ENCODE measurements at places on chromosomes 5 and 9.

DNA sequence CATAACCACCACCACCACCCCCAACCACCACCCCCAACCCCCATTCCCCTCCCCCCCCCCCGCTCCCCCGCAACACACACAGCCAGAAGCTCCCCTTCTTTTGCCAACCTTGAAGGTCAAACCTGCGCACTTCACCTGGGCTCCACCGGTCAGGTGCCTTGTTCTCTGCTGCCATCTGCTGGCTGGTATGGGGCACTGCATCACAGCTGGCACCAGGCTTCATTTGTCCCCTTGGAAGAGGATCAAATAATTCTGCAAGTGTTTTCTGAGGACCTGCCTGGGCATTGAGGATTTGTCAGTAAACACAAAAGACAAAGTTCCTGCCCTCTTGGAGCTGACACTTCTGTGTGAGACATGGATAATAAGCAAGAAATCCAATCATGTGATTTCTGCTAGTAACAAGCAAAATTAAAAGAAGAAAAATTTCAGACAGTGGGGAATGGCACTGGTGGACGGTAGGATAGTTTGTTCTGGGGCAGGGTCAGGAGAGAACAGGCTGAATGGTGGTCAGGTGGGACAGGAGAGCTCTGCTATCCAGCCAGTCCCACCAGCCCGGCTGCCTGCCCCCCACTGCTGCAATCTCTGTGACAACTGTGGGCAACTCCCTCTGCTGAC lies 55.6 kb upstream of the LMX1B start:
- peak; percentile 54 for DNase-seq

- no peak for DNase-seq
Observed at GRCh38 chr9:17052626-17053025, 82.2 kb upstream of the CNTLN start.

- DNase-seq = no peak
Observed at GRCh38 chr5:22663134-22663533, 190.0 kb downstream of the CDH12 start.

DNA sequence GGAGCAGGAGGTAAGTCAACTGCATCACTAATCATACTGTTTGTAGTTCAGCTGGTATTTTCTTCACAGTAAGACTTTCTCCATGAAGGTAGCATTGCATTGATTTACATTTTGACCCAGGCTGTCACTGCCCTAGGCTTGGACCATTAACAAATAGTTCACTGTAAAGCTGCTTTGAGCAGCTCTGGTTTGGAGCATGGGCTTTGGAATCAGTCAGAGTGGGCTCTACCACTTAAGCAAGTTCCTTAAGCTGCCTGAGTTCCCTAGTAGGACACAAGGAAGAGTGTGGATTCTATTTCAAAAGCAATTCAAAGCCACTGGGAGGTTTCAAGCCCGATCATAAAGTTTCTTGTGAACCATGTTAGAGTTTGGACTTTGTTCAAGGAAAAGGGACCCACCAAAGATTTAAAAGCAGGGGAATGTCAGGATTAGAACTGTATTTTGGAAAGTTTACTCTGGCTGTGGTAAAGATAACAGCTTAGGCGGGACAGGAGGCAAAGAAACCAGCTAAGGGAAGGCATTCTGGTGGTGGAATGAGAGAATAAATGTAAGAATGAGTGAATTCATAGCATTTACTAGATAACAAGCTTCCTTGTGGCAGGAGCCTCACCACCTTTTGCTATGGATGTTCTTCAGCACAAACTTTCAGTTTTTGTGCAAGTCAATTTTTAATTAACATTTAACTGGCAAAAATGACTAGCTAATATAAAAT lies 12.3 kb upstream of the PANK3 start:
- no peak for DNase-seq

- DNase-seq = peak; percentile 83
Observed at GRCh38 chr9:116156621-116157314, 3.2 kb downstream of the PAPPA start.

GRCh38 chr5:138706655-138707480 lies 46.4 kb upstream of the CTNNA1 start:
- DNase-seq = no peak

GRCh38 chr9:4058931-4059330 lies 240.9 kb downstream of the GLIS3 start:
- DNase-seq = no peak

DNA sequence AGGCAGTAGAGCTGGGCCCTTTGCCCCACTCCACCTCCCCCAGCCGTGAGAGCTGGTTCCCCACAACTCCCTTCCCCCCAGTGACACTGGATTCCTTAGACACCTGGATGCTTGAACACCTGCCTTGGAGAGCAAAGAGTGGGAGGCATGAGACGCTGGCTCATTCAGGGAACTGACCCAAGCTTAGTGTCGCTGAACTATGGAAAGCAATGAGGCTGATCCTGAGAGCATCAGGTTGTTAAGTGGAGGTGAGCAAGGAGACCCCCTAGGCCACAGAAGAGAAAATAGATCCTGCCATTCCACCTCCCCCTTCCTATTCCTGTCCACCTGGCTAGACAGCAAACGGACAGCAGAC lies 2.0 kb downstream of the CCL19 start:
- peak; percentile 45 for DNase-seq

DNA sequence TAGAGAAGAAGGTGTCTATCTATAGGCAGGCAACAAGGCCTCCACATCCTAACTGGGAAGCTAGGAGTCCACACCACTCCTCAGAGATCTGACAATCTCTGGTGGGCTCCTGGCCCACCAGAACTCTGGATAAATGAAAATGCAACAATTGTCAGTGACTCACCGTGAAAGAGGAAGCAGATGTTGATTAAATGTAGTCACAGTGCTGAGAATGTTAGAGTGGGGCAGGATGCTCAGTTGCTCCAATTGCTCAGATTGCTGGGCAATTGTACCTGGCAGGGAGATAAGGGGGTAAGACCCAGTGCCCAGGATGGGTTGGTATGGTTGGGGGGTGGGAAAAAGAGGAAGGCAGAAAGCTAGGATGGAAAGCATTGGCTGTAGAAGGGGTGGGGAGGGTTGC lies 4.3 kb downstream of the CCL19 start:
- DNase-seq = no peak

- DNase-seq = no peak
Observed at GRCh38 chr5:9815051-9815450, 184.9 kb upstream of the TAS2R1 start.

DNA sequence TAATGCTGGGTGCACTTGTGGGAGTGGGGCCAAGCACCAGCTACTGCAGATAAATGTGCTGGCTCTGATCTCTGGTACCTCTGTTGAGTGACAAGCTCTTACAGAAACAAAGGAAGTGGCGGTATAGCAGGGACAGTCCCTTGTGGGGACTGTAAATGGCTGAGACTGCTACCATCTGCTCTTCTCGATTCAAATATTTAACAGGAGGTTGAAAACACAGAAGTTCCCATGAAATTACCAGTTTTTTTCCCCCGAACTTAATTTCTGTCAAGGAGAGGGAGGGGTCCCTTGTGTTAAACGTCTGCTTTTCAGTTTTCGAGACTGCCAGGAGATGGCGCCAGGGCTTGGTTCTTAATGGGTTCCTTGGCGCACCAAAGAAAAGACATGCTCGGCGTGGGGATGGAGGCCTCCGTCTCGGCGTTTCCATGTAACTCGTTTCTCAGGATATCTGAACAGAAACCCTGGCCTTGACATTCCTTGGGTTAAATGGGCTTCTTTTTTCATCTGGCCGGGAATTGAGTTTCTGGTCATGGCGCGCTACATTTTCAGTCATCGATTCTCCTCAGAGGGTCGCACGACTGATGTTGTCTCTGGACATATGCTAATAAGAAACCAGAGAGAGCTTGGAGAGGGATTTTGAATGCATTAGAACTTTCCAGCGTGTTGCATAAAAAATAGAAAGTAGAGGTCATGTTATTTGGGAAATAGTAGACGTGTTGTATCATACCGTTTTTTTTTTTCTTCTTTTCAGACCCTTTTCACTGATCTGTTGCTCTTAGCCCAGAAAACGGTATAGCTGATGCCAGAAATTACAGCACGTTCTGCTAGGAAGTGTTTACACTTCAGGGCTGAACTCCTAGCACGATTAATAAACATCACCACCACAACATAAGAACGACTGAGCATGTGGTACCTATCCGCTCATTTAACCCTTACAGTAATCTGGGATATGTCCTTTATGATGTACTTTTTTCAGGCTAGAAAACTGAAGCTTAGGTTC lies 64.0 kb downstream of the CARTPT start:
- DNase-seq = peak; percentile 74

DNA sequence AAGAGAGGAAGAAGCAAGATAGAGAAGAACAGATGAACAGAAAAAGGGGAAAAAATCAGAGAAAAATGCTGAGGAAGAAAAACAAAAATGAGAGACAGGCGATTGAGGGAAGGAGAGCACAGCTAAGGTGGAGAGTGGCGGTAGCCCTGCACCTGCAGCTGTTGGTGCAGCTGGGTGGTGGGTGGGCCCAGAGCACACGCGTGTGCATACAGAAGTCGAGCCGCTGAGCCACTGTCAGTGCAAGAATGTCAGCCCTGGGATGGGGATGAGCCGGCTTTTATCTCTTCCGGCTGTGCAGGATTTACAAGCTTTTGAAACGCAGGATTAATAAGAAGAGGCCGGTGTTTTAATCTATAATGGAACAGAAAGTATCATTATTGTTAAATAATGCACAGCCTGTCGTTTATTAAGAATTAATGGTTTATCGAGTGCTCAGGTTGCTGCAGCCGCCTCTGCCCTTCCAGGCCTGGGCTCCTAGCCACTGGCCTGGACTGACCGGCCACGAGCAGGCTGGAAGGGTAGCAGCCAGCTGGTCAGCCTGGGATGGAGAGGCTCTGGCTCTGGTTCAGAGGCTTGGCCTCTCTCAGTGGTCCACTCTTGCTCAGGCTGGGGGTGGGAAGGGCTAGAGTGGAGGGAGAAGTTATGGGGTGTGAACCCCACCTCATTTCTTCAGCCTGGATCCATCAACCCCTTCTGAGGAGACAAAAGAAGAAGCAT lies 68.7 kb downstream of the PCDH1 start:
- DNase-seq = no peak

GRCh38 chr9:12719431-12719830 lies 26.2 kb downstream of the TYRP1 start:
- DNase-seq = no peak

- no peak for DNase-seq
Observed at GRCh38 chr9:121645853-121646807, 5.3 kb upstream of the DAB2IP start.

- DNase-seq = no peak
Observed at GRCh38 chr5:114192108-114192507, 169.8 kb upstream of the KCNN2 start.

- no peak for DNase-seq
Observed at GRCh38 chr9:86997156-86997555, 49.9 kb upstream of the GAS1 start.

DNA sequence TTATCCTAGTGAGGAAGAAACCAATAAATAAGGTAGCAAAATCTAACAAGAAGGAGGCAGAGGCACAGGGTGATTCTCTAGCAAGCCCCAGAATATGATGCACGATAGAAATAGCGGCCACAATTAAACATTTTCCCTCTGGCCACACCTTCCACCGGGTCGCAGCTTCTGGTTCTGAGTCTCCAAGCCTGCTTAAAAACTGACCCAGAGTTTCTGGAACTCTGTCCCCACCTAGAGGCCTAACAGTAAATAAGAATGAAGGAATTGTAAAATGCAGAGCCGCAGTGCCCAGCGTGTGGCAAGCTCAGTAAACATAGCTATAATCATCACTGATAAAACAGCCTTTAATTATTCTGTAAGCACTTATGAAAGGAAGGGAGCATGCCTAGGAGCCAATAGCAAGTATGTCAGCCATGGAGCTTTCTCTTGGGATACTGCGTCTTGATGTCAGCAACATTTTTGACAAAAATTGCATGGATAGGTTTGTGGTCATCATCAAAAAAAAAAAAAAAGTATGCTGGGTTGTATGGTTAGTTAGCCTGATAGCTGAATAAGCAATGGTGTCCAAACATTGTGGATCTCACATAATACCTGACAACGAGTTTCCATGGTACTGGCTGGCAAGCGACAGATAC lies 465.5 kb downstream of the DNAH5 start:
- no peak for DNase-seq

- no peak for DNase-seq
Observed at GRCh38 chr5:163821142-163821541, 315.7 kb downstream of the MAT2B start.
